T-cell (primary cell): ENCODE measurements at places on chromosomes 16 and 17.

DNA sequence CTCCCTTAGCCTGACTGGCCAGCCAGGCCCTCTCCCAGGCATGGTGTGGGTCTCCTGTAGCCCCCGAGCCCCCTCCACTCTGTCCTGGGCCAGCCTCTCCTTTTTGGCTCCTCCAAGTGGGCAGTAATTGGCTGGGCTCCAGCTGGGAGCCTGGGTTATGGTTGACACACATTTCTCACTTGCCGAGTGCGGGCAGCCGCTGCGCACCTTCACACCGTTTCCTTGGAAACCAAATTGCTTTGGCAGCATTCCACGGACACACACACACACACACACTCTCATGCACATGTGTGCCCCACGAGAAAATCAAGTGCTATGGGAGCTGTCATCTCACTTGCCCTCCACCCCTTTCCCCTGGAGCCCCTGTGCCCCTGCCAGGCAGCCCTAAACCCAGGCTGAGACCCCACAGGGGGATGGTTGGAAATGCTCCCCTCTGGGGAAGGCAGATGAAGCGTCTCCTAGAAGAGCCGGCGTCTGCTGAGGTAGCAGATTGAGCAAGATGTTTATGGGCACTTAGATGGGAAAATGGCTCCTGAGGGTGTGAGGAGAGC is 402.7 kb upstream of the TNRC6C start:
- peaks cover 43% of the 10 kb centered on the region for H3K27me3 ChIP-seq
- H3K27ac ChIP-seq = no peak overlapping the region
- no peak for DNase-seq
- H3K4me3 ChIP-seq = no peak overlapping the region
- no peaks in the 10 kb centered on the region for H3K36me3 ChIP-seq

GRCh38 chr17:46147296-46147695 is 45.9 kb downstream of the KANSL1 start:
- H3K4me3 ChIP-seq = no peak overlapping the region
- no peaks in the 10 kb centered on the region for H3K36me3 ChIP-seq
- DNase-seq = no peak
- no peak overlapping the region for H3K27ac ChIP-seq
- H3K4me1 ChIP-seq = peaks cover 38% of the 10 kb centered on the region

DNA sequence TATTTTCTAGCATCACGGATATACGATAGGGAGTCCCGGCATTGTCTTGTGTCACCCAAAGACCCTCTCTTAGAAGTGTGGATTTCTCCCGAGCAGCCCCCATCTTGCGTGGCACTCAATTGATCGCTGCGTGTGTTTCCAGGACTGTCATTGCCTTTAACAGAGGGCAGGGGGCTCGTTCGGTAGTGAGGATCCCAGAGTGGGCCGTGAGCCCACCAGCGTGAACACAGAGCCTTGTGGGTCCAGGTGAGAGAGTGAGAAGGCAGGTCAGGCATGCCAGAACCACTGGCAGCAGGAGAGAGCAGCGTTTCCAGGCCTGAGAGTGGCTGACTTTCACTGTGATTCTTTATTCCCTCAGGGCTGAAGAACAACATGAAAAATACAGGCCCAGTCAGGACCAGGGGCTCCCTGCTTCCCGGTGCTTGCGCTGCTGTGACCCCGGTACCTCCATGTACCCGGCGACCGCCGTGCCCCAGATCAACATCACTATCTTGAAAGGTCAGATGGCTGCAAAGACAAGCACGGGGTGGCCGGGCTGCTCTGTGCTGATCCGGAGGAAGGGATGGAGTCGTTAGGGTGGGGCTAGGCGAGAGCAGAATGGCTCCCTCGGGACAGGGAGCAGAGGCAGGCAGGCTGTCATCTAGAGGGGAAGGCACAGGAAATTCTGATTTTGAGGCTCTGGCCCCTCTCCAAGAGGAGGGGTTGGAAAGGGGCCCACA is 22.4 kb downstream of the C1QTNF1 start:
- no peak overlapping the region for H3K27ac ChIP-seq
- H3K4me1 ChIP-seq = peaks cover 6% of the 10 kb centered on the region
- DNase-seq = no peak
- H3K36me3 ChIP-seq = no peaks in the 10 kb centered on the region

DNA sequence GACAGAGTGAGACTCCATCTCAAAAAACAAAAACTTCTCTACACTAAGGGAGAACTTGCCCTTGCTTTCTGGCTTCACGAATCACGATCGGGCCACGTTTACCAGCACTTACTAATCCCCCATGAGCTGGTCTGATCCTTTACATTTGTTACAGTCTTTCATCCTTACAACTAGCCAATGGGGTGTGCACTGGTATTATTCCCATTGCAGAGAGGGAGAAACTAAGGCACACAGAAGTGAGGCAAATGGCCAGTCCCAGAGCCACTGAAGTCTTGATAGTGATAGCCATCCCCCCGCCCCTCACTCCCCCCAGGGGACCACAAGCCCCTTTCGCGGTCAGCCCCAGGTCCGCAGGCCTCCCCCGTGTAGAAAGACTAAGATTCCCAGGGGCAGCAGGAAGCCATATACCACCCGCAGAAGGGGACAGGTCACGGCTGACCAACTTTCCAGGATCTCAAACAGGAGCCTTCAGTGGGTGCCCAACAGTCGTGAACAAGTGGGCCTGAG is 868 bp downstream of the NATD1 start:
- no peaks in the 10 kb centered on the region for H3K27me3 ChIP-seq
- H3K36me3 ChIP-seq = no peaks in the 10 kb centered on the region
- DNase-seq = no peak
- peak overlapping the region; percentile 46 for H3K4me3 ChIP-seq
- H3K4me1 ChIP-seq = peaks cover 5% of the 10 kb centered on the region
- H3K27ac ChIP-seq = no peak overlapping the region

GRCh38 chr16:69836257-69836656 is 74.1 kb downstream of the WWP2 start:
- H3K36me3 ChIP-seq = peaks cover 28% of the 10 kb centered on the region
- no peaks in the 10 kb centered on the region for H3K27me3 ChIP-seq
- no peaks in the 10 kb centered on the region for H3K4me1 ChIP-seq
- no peak overlapping the region for H3K27ac ChIP-seq
